Type B pancreatic cell (in vitro differentiated cells): ENCODE measurements at places on chromosomes 1 and 21. TPM values are rescaled to one million over a fixed set of nuclear protein-coding genes. Genes with fewer than 3 reads are reported as not detected.

Gene IL10RB
- total RNA-seq: 13.8 and 19.1 TPM in 2 replicates

Gene SPRR4
- not detected in 2 replicates for total RNA-seq

Gene PTPRF
- 260 and 507 TPM in 2 replicates for total RNA-seq

Gene PROK1
- total RNA-seq: 0.29 TPM in 2 replicates

Gene HTR6
- not detected in 2 replicates for total RNA-seq

Gene POGZ
- 73.1 and 126 TPM in 2 replicates for total RNA-seq

Gene FAM110D
- total RNA-seq: 0.38 and 1.4 TPM in 2 replicates

Gene MRAP
- not detected in 2 replicates for total RNA-seq

Gene S100A11
- 511 and 1,438 TPM in 2 replicates for total RNA-seq

Gene LIN9
- total RNA-seq: 5.4 and 10.5 TPM in 2 replicates

Gene GDAP2
- 20.4 and 25.9 TPM in 2 replicates for total RNA-seq

DNA sequence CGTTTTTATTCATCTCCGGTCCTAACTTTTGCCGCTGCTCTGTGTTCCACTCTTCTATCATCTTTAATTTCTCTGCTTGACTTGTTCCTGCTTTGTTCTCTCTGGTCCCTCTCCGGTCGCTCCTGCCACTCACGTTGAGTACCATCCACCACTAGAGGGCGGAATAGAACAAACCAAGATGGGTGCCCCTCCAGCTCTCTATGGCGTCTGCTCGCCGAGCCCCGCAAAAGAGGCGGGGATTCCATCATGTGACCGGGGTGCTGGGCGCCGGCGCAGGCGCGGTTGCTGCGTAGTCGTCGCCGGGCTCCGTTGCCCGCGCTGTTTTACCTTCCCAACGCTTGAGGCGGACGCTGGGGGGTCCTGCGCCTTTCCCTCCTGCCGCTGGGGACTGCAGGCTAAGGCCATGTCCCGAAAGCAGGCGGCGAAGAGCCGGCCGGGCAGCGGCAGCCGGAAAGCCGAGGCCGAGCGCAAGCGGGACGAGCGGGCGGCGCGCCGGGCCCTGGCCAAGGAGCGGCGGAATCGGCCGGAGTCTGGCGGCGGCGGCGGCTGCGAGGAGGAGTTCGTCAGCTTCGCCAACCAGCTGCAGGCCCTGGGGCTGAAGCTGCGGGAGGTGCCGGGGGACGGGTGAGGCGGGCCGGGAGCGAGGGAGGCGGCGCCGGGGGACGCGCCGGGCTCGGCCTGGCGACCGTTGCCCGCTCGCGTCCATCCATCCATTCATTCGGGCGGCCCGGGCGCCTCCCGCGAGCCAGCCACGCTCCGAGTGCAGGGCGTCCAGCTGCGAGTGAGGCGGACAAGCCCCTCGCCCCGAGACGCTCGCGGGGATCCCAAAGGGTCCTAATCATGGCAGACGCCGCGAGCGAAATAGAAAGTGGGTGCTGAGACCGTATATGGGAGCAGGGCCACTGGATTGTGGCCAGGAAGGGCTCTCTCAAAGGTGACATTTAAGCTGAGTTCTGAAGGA lies at the start of gene OTUD3:
Gene OTUD3 (plus strand): TSS at position 285 of the 961 bp plus-strand sequence. CDS start 119 bp downstream, at position 404.
- H3K36me3 ChIP-seq: peaks cover 4% of the 10 kb centered on the region
- peaks cover 4% of the 10 kb centered on the region for H3K27me3 ChIP-seq
- peak within 1 kb of the TSS; percentile 85 for H3K27ac ChIP-seq
- peak within 1 kb of the TSS; percentile 90 for H3K4me3 ChIP-seq

DNA sequence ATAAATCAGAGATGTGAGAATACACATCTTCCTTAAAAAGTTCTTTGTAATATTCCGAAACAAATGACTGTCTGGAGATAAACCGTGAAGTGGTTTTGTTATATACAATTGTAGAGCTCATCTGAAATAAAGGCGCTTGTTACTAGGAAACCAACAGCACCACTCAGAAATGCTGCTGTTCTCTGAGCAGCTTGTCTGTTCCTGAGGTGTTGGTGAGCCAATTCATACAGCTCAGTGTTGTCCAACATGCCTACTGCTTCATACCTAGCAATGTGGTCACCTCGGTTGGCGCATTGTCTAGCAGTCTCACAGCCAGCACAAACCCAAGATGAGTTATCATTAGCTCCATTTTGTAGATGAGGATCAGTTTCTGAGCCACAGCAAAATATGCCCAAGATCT lies 44.4 kb downstream of the GFI1 start:
- no peaks in the 10 kb centered on the region for H3K36me3 ChIP-seq
- no peaks in the 10 kb centered on the region for H3K4me1 ChIP-seq
- peak overlapping the region; percentile 64 for H3K27ac ChIP-seq
- H3K4me3 ChIP-seq: peak overlapping the region; percentile 76
- no peak for DNase-seq
- H3K27me3 ChIP-seq: peaks cover 5% of the 10 kb centered on the region

DNA sequence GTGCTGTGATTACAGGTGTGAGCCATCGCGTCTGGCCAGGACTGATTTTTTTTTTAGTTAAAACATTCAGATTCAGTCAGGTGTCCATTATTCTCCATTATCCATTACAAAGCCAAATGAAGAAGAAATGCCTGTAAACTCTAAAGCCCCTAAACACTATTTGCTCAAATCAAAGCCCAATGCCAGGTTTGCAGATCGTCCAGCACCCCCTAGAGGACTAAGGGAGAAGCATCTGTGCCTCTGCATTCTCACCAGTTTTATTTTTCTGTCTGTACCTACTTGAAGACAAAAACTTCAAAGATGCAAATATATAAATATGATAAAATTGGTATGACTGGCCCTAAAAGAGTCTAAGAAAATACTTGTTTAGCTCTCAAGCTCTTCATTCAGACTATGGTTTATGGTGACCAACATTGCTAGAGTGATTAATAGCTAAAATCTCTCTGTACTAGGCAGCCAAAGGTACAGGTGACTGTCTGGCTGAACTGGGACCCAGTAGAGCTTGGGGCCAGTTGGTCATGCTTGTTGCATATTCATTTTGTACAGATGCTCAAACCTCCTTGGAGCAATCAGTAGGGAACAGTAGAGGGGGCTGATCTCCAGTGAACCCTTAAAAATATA lies 138.4 kb downstream of the SYT2 start:
- DNase-seq: no peak
- peaks cover 44% of the 10 kb centered on the region for H3K4me1 ChIP-seq
- no peaks in the 10 kb centered on the region for H3K27me3 ChIP-seq
- H3K36me3 ChIP-seq: peaks cover 11% of the 10 kb centered on the region
- no peak overlapping the region for H3K27ac ChIP-seq
- no peak overlapping the region for H3K4me3 ChIP-seq

DNA sequence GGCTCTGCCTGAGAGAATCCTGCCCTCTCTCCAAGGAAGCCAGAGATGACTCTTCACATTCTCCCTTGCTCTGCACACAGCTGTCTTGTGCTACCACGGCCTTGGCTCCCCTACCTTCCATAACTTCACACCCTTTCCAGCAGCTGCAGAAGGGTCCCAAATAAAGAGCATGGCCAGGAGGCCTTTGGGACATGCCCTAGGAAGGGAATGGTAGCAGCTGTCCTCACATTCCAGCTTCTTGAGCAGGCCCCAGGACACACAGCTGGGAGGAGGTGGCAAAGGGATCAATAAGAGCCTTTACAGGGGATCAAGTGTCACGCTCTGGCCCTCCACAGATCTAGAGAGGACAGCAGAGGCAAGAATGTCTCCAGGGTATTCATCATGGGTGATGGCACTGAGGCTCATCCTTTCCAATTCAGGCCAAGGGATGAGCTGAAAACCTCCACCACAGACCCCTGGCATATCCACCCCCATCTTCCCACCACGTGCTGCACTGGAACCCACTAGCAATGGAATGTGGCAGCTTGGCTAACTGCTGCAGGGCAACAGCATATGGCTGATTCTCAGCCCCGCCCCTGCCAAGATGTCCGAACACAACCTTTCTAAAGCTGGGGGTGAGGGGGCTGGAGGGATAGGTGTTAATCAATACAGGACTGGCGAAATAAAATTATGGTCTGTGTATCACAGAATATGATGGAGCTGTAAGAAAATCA lies 17.8 kb upstream of the RAB29 start:
- no peaks in the 10 kb centered on the region for H3K27me3 ChIP-seq
- no peak for DNase-seq
- H3K4me3 ChIP-seq: no peak overlapping the region
- H3K36me3 ChIP-seq: peaks cover 9% of the 10 kb centered on the region

GRCh38 chr1:178328728-178329127 lies 168.0 kb downstream of the CLEC20A start:
- peak overlapping the region; percentile 55 for H3K27ac ChIP-seq
- no peaks in the 10 kb centered on the region for H3K27me3 ChIP-seq
- H3K4me3 ChIP-seq: no peak overlapping the region
- no peaks in the 10 kb centered on the region for H3K36me3 ChIP-seq

DNA sequence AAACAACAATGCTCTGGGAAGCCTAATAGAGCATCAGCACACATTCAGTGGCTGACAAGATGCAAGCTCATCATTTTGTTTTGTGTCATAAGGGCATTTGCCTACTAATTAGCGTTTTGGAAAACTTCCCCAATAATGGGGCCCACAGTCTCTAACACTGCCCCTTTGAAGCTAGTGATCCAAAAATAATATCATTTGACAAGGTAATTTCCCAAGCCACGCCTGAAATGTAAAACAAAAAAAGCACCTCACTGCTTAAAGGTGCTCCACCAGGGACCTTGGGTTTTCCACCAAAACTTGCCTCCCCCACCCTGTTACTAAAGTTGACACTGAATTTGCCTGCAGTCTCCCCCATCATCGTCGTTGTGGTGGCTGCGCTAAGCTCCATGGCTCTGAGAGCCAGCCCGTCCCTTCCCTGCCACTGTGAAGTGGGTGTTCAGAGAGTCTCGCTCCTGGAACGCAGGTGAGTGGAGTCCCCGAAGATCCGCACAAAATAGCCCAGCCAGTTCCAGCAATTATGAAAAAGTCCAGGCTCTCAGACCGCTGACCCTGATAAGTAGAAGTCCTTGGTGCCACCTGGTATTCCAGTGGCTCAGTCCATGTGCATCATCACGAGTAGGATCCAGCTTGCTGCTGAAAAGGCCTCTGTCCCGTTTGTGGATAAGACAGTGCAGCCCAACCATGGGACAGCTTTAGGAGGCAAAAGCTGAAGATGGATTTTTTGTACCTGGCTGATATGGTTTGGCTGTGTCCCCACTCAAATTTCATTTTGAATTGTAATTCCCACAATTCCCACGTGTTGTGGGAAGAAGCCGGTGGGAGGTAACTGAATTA lies 52.2 kb downstream of the RAB3GAP2 start:
- DNase-seq: no peak
- H3K27me3 ChIP-seq: no peaks in the 10 kb centered on the region
- no peaks in the 10 kb centered on the region for H3K36me3 ChIP-seq
- no peak overlapping the region for H3K4me3 ChIP-seq
- peaks cover 4% of the 10 kb centered on the region for H3K4me1 ChIP-seq
- H3K27ac ChIP-seq: no peak overlapping the region

- peaks cover 44% of the 10 kb centered on the region for H3K36me3 ChIP-seq
- peak overlapping the region; percentile 93 for H3K27ac ChIP-seq
- peak overlapping the region; percentile 69 for H3K4me3 ChIP-seq
- H3K27me3 ChIP-seq: no peaks in the 10 kb centered on the region
These were observed 19.0 kb downstream of the BCAR3 start for GRCh38 chr1:93662481-93663207.

DNA sequence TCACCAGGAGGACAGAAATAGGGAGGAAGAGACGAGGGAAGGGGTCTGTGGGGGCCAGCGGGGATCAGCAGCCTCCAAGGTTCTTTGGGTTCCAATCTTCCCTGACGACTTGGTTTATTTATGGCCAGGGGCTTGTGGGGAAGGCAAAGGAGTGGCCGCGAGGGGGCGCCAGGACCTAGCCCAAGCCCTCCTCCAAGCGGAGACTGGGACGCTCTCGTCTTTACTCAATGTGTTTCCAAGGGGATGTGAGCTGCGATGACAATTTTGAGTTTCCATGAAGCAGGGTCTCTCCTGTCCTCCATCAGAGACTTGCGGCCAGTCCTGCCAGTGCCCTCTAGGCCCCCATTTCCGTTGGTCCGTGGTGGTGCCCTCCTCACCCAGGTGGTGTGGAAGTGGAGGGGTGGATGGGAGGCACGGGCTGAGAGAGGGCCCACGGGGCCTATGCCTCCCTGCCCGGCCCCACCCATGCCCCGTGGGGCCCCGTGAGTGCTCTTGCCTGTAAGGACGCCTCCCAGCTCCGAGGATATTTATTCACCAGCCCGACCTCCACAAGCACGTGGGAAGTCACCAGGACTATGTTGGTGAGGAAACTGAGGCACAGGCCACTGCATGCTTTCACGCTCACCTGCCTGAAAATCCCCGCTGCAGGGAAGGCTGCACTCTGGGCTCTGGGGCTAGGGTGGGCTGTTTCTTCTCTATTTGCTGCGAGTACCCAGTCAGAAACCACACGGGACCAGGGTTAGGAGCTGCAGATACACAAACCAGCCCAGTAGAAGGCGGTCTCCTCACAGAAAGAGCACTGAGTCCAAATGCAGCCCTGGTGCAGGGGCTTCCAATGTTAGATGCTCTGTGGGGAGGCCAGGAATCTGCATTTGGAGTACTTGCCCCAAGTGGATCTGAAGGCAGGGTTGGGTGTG lies 26.5 kb downstream of the DMRTB1 start:
- peaks cover 10% of the 10 kb centered on the region for H3K4me1 ChIP-seq
- H3K36me3 ChIP-seq: no peaks in the 10 kb centered on the region
- H3K27me3 ChIP-seq: peaks cover 36% of the 10 kb centered on the region

DNA sequence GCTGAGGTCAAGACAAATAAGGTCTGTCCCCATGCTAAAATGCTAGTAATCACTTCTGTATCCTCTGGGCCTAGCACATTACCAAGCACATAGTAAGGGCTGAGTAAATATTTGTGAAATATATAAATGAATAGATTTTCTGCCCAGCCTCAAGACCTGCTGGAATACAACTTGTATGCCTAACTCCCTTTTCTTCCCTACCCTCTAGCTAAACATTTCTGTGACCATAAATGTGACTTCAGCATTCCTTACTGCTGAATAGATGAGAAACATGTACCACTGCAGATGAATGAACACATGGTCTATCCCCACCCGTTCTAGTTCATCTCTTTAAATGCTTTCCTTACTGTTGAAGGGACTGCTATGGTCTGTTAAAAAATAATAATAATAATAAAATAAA lies 209.0 kb upstream of the HOOK1 start:
- no peak for DNase-seq
- H3K4me3 ChIP-seq: no peak overlapping the region
- H3K36me3 ChIP-seq: peaks cover 23% of the 10 kb centered on the region
- H3K27ac ChIP-seq: peak overlapping the region; percentile 21

DNA sequence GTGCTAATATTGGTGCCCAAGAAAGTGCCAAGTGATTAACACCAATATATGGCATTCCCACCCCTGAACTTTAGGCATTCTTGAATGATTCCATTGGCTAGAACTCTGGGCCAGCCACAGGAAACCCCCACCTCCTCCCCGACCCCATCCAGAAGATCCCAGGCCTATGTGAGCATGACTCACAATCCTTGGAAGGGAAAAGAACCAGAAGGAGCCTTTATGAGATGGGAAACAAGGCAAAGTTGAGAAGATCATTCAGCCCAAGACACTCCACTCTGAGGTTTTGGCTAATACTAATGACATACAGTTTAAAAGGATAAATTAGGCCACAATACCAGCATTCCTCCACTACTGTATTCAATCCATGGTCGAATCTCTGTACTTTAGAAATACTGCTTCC lies 21.8 kb downstream of the ELK4 start:
- no peaks in the 10 kb centered on the region for H3K27me3 ChIP-seq
- H3K4me3 ChIP-seq: no peak overlapping the region
- H3K4me1 ChIP-seq: peaks cover 10% of the 10 kb centered on the region
- no peak for DNase-seq
- H3K27ac ChIP-seq: no peak overlapping the region
- peaks cover 21% of the 10 kb centered on the region for H3K36me3 ChIP-seq
